ENCODE measurements at places on chromosomes 5 and 9. TPM values are rescaled to one million over a fixed set of nuclear protein-coding genes. Genes with fewer than 3 reads are reported as not detected.

Gene PCDHB10
- 2.1 TPM for total RNA-seq

Gene C9orf50
- total RNA-seq = not detected

Gene PTGES
- total RNA-seq = 2.1 TPM

Gene GOLGA1
- total RNA-seq = 17.9 TPM

Gene SPINK4
- total RNA-seq = not detected

DNA sequence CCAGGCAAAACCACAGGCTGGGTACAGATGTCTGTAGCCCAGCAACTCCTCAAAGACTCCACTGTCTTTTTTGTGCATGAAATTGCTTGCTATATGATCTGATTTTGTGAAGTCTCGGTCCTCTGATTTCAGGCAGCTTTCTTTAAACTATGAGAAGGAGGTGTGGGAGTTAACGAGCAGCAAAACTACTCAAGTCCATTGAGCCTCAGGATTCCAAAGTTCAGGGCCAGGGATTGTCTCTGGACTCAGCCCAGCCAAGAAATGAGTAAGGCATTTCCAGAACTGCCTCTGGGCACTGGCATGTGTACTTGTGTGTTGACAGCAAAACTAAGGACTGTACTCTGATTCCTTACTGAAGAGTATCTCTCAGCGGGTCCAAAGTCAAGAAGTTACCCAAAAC is 53.4 kb upstream of the GLIS3 start:
- no peak overlapping the region for H3K4me3 ChIP-seq
- no peak overlapping the region for H3K27ac ChIP-seq
- no peak for DNase-seq
- no peaks in the 10 kb centered on the region for H3K36me3 ChIP-seq
- no peaks in the 10 kb centered on the region for H3K27me3 ChIP-seq

GRCh38 chr9:129380961-129381401 is 202.9 kb upstream of the IER5L start:
- no peak for DNase-seq
- H3K27ac ChIP-seq = no peak overlapping the region
- peaks cover 12% of the 10 kb centered on the region for H3K4me1 ChIP-seq
- no peaks in the 10 kb centered on the region for H3K27me3 ChIP-seq
- H3K4me3 ChIP-seq = no peak overlapping the region

GRCh38 chr5:133701871-133702270 is 89.5 kb upstream of the FSTL4 start:
- H3K27ac ChIP-seq = no peak overlapping the region
- H3K4me3 ChIP-seq = no peak overlapping the region
- DNase-seq = no peak
- no peaks in the 10 kb centered on the region for H3K27me3 ChIP-seq
- H3K36me3 ChIP-seq = no peaks in the 10 kb centered on the region

DNA sequence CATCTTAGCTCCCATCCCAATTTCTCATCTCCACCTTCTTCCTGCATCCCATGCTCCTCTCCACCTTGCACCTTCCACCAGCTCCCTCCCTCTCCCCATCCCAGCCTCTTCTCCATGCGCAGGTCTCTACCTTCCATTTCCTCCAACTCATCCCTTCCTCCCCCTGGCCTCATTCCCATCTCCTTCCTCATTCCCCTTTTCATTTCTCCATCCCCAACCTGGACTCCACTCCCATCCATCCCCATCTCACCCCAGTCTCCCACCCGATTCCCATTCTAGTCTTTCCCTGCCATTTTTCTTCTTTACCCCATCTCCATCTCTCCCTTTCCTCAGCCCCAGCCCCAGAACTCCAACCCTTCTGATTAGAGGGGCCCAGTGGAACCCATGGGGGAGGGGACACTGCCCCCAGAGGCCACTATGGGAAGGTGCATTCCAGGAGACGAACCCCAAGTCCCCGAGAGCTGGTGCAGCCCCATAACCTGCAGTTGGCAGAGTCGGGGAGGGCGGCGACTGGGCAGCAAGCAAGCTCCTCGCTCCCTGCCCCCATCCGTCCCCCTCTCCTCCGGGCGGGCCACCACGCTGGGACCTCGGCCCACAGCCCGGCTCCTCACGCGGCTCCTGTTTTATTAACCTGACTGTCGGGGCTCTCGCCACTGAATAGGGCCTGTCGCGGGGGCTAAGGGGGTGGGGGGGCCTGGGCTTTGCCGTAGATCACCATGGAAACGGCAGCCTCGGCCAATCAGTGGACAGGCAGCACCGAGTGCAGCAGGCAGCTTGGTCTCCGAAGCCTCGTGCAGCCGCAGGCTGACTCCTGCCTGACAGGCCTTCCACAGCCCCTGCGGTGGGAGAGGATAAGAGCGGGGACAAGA is 66.7 kb downstream of the PCDH1 start:
- H3K4me1 ChIP-seq = no peaks in the 10 kb centered on the region
- H3K27me3 ChIP-seq = peaks cover 10% of the 10 kb centered on the region
- H3K36me3 ChIP-seq = no peaks in the 10 kb centered on the region
- no peak for DNase-seq

DNA sequence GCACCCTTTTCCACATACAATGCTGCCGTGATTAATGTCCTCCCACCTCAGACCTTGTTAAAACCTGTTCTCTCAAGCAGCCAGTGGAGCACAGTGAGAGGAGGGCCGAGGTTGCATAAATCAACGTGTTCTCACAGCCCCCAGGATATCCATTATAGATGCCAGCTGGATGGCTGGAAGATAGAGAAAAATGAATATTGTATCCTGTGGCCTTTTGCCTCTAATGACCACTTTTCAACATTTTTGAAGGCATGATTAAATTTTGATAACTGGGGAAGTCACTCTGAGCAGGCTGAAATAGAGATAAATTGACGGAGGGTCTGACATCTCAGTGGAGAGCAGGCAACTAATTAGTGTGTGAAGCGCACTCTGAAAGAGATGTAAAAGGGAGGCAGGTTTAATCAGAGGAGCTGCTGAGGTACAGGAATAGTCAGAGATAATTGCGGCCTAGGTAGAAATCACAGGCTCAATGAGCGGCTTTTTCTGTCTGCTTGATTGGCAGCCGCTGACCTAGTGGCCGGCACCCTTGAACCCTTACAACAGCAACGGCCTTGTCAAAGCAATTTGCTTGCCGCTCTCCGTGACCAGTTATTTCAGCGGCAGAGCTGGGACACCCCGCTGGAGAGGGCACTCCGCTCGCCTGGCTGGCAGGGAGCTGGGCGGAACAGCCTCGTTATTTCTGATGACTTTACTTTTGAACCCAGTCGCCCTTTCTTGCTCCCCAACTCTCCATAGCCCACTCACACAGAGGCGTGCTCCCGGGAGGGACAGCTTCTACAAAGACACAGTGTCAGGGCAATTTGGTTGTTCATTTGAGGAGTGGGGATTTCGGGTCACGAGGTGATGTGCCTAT is 560.7 kb downstream of the PSAT1 start:
- no peaks in the 10 kb centered on the region for H3K36me3 ChIP-seq
- H3K4me1 ChIP-seq = no peaks in the 10 kb centered on the region
- no peaks in the 10 kb centered on the region for H3K27me3 ChIP-seq
- no peak overlapping the region for H3K4me3 ChIP-seq
- no peak for DNase-seq
- no peak overlapping the region for H3K27ac ChIP-seq
